ENCODE measurements at places on chromosomes 13 and 19. TPM values are rescaled to one million over a fixed set of nuclear protein-coding genes. Genes with fewer than 3 reads are reported as not detected.

The PRX gene
- total RNA-seq, result 1.4 TPM

The TYROBP gene
- not detected for total RNA-seq

The STOML3 gene
- not detected for total RNA-seq

The BRME1 gene
- 0.99 TPM for total RNA-seq

The B3GNT8 gene
- total RNA-seq, result 2.3 TPM

The PSG6 gene
- not detected for total RNA-seq

The MYH14 gene
- total RNA-seq, result 0.13 TPM

The ACER1 gene
- total RNA-seq, result not detected
